Cortex of kidney (tissue), 1 donor: ENCODE measurements at places on chromosomes 3 and 15.

- DNase-seq: no peak
Observed at GRCh38 chr3:37377670-37378069, 203.3 kb upstream of the LRRFIP2 start.

DNA sequence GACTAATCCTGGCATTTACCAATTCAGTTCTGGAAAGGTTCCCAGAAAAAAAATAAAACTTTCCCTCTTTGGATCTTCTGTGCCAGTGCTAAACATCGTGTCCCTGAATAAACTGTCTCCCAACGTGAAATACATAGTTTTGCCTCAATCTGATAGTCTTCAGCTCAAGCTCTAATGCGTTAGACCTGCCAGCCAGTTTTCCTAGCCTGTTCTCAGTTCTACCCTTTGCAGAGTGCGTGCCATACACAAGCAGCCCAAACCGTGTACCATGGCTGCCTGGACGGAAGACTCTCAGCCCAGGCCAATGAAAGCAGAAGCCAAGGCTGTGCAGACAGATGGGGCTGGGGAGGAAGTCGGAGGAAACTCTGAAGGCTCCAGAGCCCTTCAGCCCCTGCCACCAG, 11.4 kb upstream of the OCA2 start:
- DNase-seq: no peak

GRCh38 chr15:89857673-89858072, 36.1 kb downstream of the AP3S2 start:
- no peak for DNase-seq

GRCh38 chr3:186333256-186333655, 28.8 kb downstream of the DGKG start:
- no peak for DNase-seq
